Upper lobe of right lung (tissue), 1 donor: ENCODE measurements at places on chromosomes 7 and 10. TPM values are rescaled to one million over a fixed set of nuclear protein-coding genes. Genes with fewer than 3 reads are reported as not detected.

The HOXA2 gene
- 2.1 TPM for total RNA-seq

The OR6V1 gene
- total RNA-seq, result not detected

The TMEM196 gene
- total RNA-seq, result not detected

The CCDC186 gene
- 33.3 TPM for total RNA-seq

The SMARCD3 gene
- total RNA-seq, result 61.5 TPM

The CRTAC1 gene
- total RNA-seq, result 128 TPM

The STN1 gene
- total RNA-seq, result 42.3 TPM

The DNAJC1 gene
- total RNA-seq, result 32.7 TPM
